ENCODE measurements at places on chromosomes 2 and 18.

DNA sequence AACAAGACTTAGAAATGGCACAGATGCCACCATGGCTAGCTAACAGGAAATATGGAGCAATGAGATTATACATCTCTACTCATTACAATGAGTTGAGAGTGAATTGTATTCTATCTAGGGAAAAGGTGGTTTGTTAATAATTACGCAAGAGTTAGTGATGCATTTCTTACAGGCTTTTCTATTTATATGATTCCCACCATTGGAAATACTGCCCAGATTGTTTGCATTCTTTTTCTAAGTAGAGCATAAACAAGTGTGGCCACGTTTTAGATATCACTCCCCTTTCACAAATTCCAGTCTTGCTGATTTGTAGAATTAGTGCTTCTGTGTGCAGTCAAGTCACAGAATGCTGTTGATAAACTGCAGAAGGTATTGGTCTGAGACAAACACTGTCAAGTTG lies 56.6 kb downstream of the ZNF804A start:
- ATAC-seq: no peak

- ATAC-seq: no peak
Observed at GRCh38 chr2:2933426-2933825, 444.2 kb downstream of the EIPR1 start.

GRCh38 chr2:171832489-171832888 lies 61.6 kb downstream of the SLC25A12 start:
- no peak for ATAC-seq

DNA sequence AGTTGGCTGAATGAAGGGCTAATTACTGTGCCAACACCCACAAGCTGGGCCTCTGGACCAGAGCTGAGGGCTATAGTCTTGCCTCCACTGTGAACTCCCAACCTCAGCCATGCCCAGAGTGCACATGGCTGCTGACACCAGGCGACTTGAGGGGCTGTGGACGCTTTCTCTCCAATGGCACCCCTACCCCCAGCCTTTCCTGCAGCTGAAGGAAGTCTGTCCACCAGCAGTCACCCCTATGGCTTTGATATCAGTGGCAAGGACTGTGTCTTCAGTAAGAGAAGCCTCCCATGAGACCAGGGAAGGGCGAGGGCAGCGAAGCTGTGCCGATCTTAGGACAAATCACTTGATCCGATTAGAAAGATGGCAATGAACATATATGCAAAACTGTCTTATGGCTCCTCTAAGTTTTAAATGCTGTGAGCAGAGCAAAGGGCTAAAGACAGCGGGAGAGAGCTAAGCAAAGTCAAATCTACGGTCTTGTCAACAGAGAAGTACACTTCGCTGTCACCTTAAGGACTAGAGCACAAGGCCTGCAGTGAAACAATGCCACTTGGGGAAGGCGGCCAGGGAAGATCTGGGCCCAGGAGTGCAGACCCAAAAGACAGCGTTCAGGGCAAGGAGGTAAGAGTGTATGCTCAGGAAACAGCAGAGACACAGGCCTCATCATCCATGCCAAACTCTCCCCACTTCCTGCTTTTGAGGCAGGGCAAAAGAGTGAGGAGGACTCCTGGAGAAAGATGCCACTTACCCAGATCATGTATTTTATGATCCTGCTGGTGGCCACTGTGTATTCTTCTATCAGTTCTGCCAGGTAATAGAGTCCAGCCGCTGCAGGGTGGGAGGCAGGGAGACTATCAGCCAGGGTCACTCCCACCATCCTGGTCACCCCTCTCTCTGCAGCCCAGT lies 1.5 kb downstream of the TEX261 start:
- ATAC-seq: no peak

GRCh38 chr2:161586517-161587167 lies 37.6 kb upstream of the SLC4A10 start:
- no peak for ATAC-seq

GRCh38 chr2:60474301-60474700 lies 79.2 kb downstream of the BCL11A start:
- no peak for ATAC-seq

GRCh38 chr2:3110994-3111666 lies 266.5 kb downstream of the EIPR1 start:
- no peak for ATAC-seq

DNA sequence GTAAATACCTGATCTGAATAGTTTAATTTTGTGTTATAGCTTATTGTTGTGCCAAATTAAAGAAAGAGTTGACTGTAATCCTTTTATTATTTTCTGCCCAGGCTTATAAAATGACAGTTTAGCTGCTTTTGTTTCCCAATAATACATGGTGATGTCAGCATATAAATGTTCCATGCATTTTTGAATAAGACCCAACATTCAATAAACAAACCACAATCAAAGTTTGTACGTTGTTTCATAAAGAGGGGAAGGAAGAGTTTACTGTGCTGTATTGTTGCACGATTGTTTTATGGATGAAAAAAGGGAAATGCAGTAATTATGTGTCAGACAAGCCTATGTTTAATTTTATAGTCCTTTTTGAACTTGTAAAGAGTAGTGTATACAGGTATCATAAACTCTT lies 177.2 kb upstream of the SCN7A start:
- ATAC-seq: no peak

- no peak for ATAC-seq
Observed at GRCh38 chr2:53422979-53423378, 344.6 kb upstream of the CHAC2 start.

DNA sequence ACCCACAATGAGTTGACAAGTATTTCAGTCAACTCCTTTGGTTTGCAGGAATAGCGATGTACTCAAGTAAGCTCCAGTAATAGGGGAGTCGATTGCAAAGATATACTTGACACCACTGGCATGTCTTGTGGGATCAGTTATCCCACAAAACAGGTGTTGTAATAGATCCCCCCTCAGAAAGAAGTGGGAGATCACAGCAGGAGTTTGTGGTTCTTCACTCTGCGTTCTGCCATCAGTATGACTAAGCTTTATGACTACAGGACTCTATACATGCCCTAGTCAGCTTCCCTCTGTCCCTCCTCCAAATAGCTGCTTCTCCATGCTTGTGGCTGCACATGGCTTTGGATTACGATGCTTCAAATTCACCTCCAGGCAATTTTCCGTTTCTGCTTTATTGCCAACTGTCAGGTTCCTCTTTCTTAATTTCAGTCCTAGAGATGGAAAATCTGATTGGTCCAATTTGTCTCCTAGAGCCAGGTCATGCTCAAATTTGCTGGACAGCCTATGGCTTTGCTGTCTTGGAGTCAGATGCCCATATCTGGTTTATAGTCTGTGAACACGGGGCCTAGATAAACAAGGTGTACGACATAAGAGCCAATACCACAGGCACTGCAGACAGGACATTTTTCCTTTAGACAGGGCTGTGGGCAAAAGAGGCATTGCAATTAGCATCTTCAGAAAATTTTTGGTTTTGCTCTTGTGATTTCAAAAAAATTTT lies 221.7 kb downstream of the PAX3 start:
- no peak for ATAC-seq

DNA sequence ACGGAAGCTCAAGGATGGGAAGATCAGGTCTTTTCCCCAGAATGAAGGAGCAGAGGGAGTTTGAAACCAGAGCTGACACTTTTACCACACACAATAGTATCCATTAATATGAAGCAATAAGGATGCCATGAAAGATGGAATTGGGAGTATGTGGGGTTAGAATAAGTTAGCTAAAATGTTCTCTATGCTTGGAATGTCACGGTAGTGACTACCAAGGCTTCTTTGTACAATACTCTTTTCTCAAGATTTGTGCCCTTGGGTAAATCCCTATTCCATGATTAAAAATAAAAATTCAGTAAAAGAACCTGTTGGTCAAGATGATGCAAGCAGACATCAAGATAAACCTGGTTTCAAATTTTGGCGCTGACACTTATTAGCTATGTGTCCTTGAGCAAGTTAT lies 75.0 kb downstream of the NRXN1 start:
- no peak for ATAC-seq

GRCh38 chr2:68807821-68808266 lies 63.4 kb downstream of the BMP10 start:
- ATAC-seq: no peak

GRCh38 chr2:72112981-72113846 lies 34.4 kb downstream of the CYP26B1 start:
- ATAC-seq: peak; percentile 12

DNA sequence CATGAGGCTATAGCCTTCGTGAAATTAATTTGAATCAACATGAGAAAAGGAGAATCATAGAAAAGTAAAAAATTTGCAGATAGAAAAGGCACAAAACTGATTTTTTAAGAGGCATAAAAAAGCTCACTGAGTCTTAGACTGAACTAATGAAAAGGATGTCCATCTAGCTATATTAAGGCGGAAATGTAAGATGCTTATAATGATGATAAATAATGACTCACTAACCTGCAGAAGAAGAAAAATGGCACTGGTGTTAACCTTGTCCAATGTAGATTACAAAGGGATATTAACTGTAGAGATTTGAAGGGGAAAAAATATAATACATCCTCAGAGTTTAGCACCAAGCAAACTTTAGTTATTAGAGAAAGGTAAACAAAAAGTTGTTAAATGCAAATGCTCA lies 1098.0 kb upstream of the DDX18 start:
- ATAC-seq: no peak

DNA sequence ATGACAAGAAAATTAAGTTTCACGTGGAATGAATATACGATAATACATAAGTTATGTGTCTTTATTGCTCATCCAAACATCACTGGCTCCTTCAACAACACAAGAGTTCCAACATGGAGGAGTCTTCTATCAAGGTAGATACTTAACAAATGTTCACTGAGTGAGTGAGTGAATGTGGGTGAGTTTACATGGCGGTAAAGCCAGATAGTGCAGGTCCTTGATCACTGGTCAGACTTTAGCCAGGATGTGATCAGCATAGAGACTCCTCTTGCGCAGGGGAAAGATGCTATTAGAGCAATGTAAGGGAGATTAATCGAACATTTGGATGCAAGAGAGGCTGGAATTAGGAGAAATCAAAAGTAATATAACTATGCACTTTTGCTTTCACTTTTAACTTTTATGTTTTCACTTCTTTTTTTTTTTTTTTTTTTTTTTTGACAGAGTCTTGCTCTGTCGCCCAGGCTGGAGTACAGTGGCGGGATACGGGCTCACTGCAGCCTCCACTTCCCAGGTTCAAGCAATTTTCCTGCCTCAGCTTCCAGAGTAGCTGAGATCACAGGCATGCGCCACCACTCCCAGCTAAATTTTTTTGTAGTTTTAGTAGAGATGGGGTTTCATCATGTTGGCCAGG lies 249.0 kb upstream of the ID2 start:
- ATAC-seq: peak; percentile 48

DNA sequence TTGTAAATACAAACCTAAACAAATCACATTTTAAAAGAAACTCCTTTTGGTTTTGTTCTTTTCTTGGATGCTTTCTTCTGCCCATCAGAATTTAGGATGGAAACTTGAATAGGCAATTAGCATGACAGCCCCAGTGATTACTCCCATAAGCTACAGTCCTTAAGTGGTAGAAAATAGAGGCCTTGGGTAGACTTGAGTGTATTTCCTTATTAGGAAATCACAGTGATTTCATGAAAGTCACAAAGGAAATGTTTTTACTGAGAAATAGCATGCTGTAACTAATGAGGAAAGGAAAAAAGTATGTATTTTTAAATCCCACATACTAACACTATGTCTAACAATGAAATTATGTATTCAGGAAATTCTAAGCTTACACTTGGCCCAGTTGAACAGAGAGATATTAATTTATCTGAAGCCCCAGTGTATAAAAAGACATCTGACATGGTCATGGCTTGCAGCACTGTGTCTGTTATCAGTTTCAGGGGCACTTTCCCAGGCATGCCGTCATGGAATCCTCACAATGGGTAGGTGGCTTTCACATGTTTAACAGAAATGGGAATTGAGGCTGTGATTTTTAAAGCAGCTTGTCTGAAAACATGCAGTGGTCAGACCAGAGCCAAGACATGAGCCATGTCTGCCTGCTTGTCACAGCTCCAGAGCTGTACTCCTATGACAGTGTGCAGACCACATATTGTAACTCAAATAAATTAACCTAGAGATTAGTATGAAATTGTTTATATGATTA lies 79.7 kb upstream of the TRIB2 start:
- ATAC-seq: no peak

GRCh38 chr2:54646170-54646927 lies 77.1 kb upstream of the EML6 start:
- ATAC-seq: no peak

- no peak for ATAC-seq
Observed at GRCh38 chr18:13878857-13879256, 36.5 kb downstream of the MC2R start.

- no peak for ATAC-seq
Observed at GRCh38 chr2:67290451-67291290, 106.5 kb upstream of the ETAA1 start.

DNA sequence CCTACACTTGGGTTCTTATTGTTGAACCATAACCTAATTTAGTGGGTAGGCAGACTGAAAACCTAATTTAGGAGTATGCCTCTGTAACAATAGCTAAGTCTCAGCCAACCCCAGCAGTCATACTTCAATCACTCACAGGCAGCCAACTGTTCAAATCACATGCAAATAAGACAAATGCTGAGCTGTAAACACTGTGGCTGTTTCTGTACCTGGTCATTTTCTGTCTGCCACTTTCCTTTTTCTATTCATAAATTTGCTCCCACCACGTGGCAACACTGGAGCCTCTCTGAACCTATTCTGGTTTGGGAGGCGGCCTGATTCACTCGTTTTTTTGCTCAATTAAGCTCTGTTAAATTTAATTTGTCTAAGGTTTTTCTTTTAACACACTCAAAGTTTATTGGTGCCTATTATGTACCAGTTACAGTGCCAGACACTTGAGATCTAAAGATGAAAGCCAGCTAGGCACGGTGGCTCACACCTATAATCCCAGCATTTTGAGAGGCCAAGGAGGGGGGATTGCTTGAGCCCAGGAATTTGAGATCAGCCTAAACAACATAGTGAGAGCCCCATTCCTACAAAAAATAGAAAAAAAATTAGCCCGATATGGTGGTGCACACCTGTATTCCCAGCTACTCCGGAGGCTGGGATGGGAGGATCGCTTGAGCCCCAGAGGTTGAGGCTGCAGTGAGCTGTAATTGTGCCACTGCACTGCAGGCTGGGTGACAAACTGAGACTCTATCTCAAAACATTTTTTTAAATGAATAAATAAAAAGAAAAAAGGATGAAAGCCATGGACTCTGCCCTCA lies 41.1 kb downstream of the THNSL2 start:
- ATAC-seq: no peak

DNA sequence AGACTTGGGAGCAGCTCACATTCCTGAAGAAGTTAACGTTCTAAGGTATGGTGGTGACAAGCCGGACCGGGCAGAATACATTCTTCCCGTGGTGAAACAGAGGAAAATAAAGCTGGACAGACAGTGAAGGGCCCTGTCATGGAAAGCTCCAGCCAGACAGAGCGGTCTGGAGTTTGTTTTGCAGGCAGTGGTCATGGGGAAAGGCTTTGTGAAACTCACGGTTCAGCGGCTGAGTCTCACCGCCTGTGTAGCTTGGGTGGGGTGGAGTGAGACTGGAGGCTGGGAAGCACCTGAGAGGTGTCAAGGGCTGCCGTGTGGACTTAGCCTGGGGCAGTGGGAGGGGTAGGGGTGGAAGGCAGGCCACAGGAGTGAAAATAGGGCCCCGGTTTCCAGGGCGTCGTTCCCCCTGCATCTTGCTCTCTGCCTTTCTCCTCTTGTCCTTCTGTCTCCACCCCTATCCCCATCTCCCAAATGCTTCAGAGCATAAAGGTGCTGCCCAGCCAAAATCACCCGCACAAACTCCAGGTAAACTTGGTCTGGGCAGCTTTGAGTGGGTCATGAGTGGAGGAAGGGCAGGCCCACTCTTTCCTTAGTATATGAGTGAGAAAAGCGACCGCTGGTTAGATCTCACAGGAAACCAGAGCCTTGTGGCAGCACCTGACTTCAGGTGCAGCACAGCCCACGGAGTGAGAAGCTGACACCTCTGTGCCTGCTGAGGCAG lies 11.4 kb upstream of the SLC20A1 start:
- no peak for ATAC-seq

All from activated CD4-positive, CD25-positive, alpha-beta regulatory T cell treated with anti-CD3 and anti-CD28 coated beads, Interleukin-2, amount 50 U/mL, for 24 hours (primary cell).